Activated CD8-positive, alpha-beta memory T cell treated with anti-CD3 and anti-CD28 coated beads for 48 hours (primary cell): ENCODE measurements at places on chromosomes 16 and 17.

- no peak for DNase-seq
Observed at GRCh38 chr17:202501-202951, 21.1 kb upstream of the DOC2B start.

GRCh38 chr16:12348733-12349704 lies 372.5 kb downstream of the SNX29 start:
- DNase-seq = no peak

DNA sequence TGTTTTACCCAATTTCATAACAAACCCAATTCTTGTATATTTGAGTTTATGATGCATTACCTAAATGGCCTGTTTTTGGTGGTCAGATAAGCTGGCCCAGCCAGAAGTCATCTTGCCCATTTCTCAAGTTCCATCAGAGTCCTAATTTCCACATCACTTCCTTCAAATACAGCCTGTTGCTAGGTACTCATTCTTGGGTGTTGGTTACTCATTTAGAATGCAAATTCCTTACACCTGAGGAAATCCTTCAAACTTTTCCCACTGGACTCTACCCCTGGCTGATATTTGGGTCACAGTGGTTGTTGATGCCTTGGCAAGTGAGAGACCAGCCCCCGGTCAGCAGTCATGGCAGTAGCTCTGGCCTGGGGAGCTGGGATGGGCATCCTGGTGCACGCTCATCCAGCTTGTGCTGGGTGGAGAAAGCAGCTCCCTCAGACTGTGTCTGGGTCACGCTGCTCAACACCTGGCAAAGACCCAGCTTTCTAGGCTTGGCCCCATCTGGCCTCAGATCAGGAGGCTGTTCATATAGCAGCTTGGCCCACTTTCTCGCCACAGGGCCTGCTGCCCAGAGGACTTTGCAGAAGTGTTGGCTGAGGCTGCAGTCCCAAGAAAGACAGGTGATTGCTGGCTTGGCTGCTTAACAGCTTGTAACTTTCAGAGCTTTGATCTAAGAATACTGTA lies 25.8 kb downstream of the WSB1 start:
- no peak for DNase-seq

GRCh38 chr17:65601881-65602280 lies 40.4 kb upstream of the AXIN2 start:
- no peak for DNase-seq

DNA sequence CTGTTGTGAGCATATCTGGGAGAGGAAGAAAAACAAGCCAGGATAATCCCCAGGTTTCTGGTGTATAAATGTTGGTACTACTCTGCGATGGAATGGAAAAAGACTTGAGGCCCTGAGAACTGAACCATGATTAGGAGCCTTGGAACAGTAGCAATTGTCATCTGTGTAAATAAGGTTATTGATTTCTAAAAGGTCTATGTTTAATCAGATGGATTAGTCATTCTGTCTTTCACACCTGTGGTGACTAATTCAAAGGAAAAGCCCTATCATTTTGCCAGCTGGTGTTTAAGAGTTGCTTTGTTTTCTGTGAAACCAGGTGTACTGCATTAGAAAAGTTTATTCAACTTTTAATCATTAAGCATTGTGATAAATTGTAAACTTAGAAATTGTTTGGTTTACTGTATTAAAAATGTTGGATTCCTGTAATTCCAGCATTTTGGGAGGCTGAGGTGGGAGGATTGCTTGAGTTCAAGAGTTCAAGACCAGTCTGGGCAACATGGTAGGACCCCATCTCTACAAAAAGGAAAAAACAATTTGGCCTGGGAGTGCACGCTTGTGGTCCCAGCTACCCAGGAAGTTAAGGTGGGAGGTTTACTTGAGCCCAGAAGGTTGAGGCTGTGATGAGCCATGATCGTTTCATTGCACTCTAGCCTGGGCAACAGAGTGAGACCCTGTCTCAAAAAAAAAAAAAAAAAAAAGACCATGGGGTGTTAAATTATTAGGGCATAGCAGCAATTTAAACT lies 29.0 kb upstream of the KPNB1 start:
- no peak for DNase-seq

DNA sequence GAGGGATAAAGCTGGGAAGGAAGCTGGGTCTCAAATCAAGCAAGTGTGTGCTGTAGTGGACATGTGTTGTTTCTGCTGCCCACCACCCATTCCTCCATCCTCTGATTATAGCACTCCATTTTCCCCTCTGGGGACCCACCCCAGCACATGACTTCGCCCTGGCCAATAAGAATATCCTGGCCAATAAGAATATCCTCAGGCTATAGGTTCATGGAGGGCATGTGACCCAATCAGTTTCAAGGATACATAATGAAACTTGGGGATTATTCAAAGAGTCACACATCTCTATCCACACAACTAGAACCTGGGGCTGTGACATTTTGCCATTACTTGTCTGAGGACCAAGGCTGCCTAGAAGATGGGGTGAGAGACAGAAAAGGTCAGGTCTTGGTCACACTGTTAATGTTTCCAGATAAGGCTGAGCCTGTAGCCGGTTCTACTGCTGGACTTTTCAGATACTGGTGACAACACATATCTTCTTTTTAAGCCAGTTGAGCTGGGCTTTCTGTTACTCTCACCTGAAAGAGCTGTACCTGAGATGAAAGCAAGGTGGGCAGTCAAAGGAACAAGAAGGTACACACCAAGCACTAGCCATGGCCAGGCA lies 33.7 kb downstream of the MYO18A start:
- DNase-seq = no peak

DNA sequence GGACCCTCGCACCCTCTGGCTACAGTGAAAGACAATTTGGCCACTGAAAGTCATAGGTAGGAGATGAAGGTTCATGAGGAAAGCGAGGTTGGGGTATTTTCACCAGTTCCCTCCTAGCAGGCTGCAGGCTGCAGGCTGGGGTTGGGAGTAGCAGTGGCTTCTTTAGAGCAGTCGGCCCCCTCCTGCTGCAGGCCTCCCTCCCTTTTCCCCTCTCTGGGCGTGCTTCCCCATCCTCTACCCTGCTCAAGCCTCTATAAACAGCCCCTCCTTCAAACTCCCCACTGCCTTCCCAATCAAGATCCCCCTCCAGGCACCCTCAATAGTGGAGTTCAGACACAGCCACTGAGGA lies 41.8 kb downstream of the GAS7 start:
- DNase-seq = no peak

DNA sequence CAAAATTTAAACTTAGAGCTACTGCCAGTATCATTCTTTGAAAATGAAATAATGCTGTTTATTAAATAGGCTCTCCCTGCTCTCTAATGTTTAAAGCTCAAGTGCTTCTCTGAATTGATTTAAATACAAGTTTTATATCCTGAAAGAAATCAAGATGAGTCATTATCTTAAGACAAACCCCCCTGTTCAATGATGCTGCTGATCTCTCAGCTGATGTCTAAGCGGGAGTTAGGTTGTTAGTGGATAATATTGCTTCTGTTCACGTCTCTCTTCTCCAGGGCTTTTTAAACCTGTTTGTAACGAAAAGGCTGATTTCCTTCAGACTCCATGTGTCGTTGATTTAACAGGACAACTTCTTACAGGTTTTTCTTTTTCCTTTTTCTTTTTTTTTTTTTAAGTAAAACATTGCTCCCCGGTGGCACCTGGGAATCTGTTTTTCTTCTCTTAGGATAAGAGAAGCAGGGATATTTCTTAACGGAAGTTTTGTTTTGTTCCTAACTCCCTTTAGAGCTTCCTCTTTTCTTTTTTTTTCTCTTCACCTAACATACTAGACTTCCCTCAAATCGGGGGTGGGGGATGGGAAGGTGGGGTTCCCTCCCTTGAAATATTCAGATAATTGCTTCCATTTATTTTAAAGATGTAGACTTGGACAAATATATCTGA lies 807 bp upstream of the LYRM9 start:
- no peak for DNase-seq

DNA sequence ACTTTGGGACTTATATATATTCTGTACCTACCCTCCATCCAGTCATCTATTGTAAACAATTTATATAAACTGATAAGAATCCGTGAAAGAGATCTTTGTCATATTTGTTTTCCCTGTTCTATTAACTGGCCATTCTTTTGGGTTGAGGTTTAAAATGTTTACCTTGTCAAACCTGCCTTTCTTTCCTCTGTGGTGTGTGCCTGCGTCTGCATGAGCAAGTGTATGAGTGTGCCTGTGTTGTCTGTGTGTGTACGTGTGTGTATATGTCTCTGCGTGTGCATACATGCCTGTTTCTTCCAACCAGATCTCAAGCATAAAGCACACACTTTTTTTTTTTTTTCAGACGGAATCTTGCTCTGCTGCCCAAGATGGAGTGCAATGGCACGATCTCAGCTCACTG lies 201.5 kb downstream of the C16orf95 start:
- DNase-seq = no peak

DNA sequence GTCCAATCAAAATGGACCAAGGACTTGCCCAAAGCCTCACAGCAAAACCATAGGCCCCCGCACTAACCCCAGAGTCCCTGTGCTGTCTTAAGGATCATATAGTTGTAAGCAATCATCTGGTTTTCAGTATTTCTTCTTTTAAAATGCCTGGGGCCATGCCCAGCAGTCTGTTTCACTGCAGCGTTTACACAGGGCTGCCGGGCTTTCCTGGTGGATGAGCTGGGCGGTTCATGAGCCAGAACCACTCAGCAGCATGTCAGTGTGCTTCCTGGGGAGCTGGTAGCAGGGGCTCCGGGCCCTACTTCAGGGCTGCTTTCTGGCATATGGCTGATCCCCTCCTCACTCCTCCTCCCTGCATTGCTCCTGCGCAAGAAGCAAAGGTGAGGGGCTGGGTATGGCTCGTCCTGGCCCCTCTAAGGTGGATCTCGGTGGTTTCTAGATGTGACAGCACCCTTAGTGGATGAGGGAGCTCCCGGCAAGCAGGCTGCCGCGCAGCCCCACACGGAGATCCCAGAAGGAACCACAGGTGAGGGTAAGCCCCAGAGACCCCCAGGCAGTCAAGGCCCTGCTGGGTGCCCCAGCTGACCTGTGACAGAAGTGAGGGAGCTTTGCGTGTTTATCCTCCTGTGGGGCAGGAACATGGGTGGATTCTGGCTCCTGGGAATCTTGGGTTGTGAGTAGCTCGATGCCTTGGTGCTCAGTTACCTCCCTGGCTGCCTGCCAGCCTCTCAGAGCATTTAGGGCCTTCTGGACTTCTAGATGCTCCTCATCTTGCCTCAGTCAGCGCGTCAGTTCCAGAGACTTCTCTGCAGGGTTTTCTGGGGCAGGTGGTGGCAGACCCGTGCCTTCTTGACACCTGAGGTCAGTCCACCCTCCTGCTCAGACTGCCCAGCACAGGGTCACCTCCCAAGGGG lies 24.8 kb upstream of the STH start:
- no peak for DNase-seq

DNA sequence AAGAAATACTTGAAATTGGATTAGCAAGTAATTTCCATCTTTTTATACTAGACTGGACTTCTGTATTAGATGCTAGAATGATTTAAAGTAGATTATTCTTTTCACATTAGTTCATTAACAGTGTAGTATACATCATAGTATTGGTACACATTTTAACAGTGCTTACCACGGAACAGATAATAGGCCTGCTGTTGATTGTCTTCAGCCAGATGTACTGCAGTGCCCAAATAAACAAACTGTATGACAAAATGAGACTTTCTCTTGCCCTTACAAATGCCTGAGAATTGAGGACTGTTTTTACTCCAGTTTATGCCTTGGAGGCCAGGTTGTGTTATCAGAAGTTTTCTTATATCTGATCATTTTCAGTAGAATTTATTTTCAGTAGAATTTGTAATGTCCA lies 631 bp downstream of the EVI2A start:
- DNase-seq = no peak

DNA sequence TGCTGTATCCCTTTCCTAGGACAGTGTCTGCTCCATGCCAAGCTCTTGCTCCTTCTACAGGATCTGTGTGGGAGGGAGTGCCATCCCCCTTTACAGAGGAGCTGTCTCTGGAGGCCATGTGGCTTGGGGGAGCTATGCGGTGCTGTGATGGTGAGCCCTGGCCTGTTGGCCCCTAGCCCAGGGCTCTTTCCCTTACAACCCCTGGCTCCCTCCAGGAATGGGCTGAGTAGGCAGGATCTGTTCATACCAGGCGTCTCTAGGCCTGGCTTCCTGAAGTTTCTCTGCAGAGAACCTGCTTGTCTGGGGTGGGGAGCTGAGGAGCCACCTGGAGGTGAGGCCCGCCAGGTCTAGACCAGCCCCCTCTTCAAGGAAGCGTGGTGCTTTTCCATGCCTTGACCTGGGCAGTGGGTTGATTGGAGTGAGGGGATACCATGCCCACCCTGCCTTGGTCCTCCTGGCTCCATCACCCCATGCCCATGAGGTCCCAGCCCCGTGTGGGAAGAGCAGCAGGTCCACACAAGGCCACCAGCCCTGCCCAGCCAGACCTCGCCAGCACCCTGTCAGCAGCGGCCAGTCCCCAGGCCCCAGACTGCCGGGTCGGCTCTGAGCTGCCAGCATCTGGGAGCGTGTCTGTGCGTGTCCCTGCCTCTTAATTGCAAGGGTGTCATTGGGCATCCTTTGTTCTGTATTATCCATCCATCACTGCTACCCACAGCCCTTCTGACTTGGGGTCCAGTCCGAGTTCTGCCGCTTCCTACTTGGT lies 14.7 kb downstream of the LLGL2 start:
- DNase-seq = no peak

- DNase-seq = no peak
Observed at GRCh38 chr16:81463296-81463890, 18.8 kb downstream of the CMIP start.

DNA sequence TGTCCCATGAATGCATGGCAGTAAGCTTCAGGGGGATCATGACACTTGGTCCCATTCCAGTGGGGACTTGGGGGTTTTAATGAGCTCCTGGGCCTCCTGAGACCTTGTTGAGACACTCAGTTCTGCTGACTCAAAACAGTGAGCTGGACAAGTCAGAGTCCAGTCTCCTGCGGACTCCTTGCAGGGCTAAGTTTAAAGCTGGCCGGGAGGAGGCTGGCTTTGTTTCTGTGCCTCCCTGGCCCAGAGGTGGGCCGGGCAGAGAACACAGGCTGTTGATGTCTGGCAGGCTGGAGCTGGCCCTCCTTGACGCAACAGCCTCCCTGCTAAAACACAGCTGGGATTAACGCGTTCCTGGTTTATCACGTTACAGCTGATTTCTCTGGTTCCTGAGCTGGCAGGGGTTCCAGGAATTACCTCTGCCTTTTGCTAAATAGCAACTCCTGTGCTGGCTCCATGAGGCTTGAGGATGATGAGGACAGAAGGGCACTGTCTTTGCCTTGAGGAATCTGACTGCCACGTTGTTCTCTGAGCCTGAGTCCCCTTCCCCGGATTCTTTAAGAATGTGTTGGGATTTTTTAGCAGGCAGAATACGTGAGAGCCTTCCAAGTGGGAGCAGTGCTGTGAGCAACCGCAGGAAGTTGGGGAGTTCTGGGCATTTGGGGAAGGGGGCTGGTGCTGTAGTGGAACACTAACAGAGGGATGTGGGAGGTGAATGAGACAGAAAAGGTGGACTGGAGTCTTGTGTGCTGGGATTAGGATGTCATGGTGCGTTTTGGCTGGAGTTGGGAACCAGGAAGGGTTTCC lies 2.0 kb downstream of the GPT2 start:
- no peak for DNase-seq
